ENCODE measurements at places on chromosomes 2 and 18. TPM values are rescaled to one million over a fixed set of nuclear protein-coding genes. Genes with fewer than 3 reads are reported as not detected.
A peak's percentile ranks its signal among the peaks of the same experiment; 100 is the strongest.

DNA sequence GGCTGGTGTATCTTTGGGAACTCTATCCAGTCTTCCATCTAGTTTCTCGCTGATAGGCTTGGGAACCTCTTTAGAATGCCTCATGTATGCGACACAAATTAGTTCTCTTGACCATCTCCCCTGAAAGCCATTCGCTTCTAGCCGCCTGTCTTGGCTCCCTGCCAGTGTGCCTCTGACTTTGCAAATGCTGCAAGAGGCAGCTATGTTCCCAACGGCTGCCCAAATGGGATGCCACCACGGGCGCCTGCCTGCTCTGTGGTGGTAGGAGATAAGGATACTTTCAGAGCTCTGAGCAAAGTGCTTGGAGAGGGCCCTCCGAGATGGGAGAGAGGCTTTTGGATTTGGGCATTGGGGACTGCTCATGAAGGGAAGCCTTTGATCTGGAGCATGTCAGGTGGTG lies 77.7 kb upstream of the IGFBP5 start:
- DNase-seq = peak; percentile 79

The KLHL14 gene
- total RNA-seq = 1.3 TPM

GRCh38 chr2:225112362-225113126 lies 70.3 kb upstream of the DOCK10 start:
- no peak for DNase-seq

DNA sequence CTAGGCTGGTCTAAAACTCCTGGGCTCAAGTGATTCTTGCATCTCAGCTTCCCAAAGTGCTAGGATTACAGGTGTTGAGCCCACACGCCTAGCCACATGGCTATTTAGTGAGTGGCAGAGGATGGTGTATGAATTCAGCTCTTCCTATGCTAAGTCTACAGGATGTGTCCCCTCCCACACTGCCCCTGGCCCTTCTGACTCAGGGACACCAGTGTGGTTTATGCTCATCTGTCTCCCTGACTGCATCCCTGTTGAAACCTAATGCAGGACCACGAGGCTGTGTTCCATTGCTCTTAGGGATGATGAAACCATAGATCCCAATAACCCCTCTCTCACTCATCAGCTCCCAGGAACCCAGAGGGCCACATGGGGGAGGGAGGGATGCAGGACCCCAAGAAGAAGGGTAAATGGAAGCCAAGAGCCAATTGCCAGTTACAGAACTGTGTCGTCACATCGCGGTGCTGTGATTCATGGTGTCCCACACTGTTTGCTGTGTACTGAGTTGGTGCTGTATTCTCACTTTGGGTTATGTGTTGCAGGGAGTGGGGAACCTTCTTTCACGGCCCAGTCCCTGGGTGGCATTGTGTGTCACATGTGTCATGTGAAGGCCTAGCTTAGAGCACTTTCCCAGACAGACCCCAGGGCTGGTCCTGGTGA lies 102.9 kb upstream of the HAAO start:
- no peak for DNase-seq

GRCh38 chr2:48532824-48533223 lies 2.9 kb downstream of the STON1 start:
- DNase-seq = no peak
